ENCODE measurements at places on chromosomes 11 and 22.

DNA sequence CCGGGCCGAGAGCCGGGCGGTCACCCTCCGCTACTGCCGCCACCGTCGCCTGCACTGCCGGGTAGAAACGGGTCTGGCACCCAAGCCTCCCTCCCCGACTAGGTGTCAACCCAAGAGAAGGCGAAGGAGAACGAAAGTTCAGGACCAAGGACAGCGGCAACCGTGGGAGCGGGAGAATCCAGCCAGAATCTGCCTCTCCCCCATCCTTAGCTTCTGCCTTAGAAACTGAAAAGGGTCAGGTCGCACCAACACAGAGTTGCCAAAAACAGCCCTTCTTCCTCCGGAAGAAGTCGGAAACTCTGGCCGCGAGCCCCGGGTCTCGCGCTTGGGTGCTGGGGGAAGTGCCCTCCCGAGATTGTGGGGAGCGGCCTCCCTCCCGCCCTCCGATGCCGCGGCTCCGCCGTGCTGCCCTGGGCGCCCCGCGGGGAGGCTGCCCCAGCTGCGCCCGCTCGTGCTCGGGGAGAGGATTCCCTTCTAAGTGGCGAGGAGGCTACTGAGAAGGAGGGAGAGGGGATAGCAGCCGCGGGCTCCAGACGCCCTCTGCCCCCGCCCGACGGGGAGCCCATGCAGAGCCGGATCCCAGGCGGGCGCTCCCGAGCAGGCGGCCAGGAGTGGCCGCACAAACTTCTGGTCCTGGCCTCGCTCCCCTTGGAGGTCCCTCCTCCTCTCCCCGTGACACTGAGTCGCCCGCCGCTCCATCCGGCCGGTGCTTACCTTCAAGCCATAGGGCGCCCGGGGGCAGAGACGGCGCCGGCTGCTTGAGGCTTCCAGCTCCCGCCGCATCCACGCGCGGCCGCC is 637 bp downstream of the DRD2 start:
- peaks cover 66% of the 10 kb centered on the region for H3K27me3 ChIP-seq
- peaks cover 13% of the 10 kb centered on the region for H3K4me1 ChIP-seq
- no peaks in the 10 kb centered on the region for H3K36me3 ChIP-seq
- DNase-seq = peak; percentile 60
- H3K27ac ChIP-seq = no peak overlapping the region
- H3K4me3 ChIP-seq = peak overlapping the region; percentile 43

DNA sequence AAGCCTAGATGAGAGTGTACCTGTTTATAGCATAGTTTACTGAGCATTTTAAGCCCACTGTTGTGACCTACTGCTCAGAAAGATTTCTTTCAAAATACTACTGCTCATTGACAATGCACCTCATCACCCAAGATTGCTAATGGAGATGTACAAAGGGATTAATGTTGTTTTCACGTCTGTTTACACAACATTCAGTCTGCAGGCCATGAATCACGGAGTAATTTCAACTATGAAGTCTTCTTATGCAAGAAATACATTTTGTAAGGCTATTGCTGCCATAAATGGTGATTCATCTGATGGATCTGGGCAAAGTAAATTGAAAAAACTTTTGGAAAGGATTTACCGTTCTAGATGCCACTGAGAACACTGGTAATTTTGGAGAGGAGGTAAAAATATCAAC is 112.9 kb downstream of the KIF18A start:
- no peak overlapping the region for H3K4me3 ChIP-seq
- H3K27me3 ChIP-seq = no peaks in the 10 kb centered on the region
- H3K4me1 ChIP-seq = no peaks in the 10 kb centered on the region

GRCh38 chr11:105202422-105202821 is 62.9 kb upstream of the CARD18 start:
- peaks cover 16% of the 10 kb centered on the region for H3K4me1 ChIP-seq
- H3K4me3 ChIP-seq = no peak overlapping the region
- DNase-seq = no peak
- no peak overlapping the region for H3K27ac ChIP-seq
- no peaks in the 10 kb centered on the region for H3K36me3 ChIP-seq

DNA sequence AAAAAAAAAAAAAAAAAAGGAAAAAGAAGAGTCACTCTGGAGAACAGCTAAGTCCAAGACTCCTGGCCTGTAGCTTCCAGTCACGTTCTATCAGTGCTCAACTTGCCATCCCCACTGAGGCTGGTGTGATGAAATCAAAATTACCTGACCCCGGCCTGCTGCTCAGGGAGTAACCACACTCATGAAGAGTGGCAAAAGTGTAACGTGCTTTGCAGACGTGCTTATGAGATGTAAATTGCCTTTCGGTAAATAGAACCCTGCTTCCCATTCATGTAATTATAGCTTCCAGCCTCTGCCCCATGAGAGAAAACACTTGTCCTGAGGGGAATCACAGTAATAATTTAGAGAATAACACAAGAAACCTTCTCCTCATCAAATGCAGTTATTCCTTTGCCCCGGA is 28.2 kb upstream of the CHKA start:
- H3K27me3 ChIP-seq = no peaks in the 10 kb centered on the region
- no peak for DNase-seq
- H3K4me1 ChIP-seq = no peaks in the 10 kb centered on the region
- H3K27ac ChIP-seq = no peak overlapping the region
- no peaks in the 10 kb centered on the region for H3K36me3 ChIP-seq

- H3K4me3 ChIP-seq = no peak overlapping the region
- no peaks in the 10 kb centered on the region for H3K36me3 ChIP-seq
- H3K27ac ChIP-seq = no peak overlapping the region
Observed at GRCh38 chr11:133739481-133739880, 105.8 kb downstream of the SPATA19 start.

DNA sequence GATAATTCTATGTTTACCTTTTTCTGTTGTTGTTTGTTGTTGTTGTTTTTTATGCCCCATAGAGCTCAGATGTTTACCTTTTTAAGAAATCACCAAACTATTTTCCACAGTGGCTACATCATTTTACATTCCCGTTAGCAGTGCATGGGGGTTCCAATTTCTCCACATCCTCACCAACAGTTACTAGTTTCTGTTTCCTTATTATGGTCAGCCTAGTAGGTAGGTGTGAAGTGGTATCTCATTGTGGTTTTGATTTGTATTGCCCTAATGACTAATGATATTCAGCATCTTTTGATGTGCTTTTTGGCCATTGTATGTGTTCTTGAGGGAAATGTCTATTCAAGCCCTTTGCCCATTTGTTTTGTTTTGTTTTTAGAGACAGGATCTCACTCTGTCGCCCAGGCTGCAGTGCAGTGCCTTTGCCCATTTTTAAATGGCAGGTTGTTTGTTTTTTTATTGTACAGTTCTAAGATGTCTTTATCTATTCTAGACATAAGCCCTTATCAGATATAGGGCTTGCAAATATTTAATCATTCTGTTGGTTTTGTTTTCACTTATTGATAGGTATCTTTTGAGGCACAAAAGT is 27.5 kb downstream of the CHEK2 start:
- H3K36me3 ChIP-seq = peaks cover 2% of the 10 kb centered on the region
- H3K4me3 ChIP-seq = no peak overlapping the region
- no peak overlapping the region for H3K27ac ChIP-seq

GRCh38 chr22:44019846-44020245 is 4.3 kb upstream of the PARVB start:
- H3K4me3 ChIP-seq = no peak overlapping the region
- H3K27ac ChIP-seq = no peak overlapping the region
- DNase-seq = no peak
- peaks cover 6% of the 10 kb centered on the region for H3K4me1 ChIP-seq

All from activated T-cell treated with anti-CD3 and anti-CD28 coated beads, Interleukin-2, amount 50 U/mL, for 72 hours (primary cell).